Stimulated activated CD4-positive, alpha-beta T cell treated with anti-CD3 and anti-CD28 coated beads, TNF-alpha, amount 100 ng/mL, for 1 hour (primary cell): ENCODE measurements at places on chromosomes 3 and 15.

GRCh38 chr15:41258750-41259471 is 27.8 kb downstream of the CHP1 start:
- no peak for DNase-seq

GRCh38 chr3:195548987-195549386 is 5.9 kb upstream of the PPP1R2 start:
- DNase-seq = no peak

GRCh38 chr3:72275331-72275751 is 490.4 kb upstream of the PROK2 start:
- no peak for DNase-seq

DNA sequence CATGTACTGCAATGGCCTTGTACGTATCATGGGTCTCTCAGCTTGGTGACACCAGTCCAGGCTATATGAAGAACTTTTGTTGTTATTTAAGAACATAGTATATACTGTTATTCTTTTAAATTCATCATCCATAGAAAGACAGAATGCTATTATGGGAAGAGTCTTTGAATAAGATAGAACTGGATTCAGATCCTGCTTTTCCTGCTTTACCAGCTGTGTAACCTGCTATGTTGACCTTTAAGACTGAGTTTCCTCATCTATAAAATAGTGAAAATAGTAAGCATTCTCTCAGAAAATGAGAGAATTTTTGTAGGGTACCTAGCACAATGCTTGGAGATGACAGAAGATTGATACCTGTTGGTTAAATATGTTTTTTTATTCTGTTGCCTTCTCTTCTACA is 204.1 kb upstream of the TBL1XR1 start:
- DNase-seq = no peak

DNA sequence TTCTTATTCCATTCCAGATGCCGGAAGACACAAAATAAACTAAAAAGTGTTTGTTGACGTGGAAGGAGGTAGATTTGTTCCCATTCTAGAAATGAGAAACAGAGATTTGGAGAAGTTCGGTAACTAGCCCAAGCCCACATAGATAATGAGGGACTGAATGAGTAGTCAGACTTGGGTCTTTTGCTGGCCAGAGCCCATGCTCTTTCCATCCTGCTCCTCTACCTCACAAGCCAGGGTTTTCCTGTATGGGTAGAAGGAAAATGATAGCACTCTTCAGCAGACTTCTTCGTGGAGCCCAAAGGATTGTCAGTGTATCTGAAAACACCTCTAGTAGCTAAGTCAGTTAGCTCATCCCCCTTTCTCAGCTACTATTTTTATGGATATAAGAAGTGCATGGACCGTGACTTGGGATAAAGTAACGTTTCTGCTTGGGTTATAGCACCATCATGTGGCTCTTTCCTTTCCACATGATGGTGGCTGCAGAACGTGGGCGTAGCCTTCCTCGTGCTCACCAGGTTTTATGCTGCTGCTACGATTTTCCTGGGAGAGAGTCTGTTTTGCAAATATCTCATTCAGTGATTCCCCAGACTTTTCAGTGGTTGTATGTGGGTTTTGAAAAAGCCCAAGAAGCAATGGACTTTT is 84.6 kb downstream of the DGKG start:
- no peak for DNase-seq

DNA sequence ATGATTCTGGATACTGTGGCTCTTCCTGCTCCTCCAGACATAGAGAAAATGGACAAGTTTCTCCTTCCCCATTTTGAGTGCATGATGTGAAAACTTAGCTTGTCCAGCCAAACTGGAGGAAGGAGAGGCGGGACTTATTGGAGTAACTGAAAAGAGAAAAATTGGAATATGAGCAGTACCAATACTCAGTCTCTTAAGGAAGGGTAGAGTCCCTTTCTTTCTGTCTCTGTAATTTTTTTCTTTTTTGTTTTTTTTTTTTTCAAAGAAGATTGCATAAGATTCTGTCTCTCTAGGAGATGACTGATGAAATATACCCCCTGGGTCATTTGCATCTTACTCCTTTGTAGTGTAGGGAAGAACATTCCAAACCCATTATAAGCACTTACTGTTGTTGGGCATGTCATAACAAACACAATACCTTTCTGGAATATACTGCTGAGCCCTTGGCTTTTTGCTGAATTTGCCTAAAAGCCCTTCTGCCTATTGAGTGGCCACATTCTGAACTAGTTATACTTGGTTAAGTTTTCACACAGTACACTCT is 498.1 kb upstream of the TPRG1 start:
- no peak for DNase-seq

DNA sequence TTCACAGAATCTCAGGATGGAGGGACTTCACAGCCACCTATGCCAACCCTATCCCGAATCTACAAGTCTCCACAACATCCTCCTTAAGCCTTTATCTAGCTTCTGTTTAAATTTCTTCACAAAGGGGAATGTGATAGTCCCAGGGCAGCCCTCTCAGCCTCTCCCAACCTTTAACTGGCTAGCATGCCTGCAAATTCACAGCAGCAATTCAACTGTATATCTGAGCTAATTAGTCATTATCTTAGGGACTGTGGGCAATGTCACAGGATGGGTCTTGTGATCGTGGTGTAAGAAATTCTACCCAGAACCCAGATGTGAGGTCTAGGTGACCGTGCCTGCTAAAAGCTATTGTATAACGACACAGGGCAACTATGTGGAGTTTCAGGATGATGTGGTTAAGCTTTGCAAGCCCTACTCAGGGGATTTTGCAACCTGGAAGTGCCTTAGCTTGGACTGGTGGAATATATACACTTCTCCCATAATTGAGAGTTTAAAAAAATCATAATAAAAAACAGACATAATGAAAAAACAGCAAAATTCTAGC is 65.5 kb upstream of the FBN1 start:
- DNase-seq = no peak

GRCh38 chr15:56293495-56294292 is 50.0 kb upstream of the RFX7 start:
- no peak for DNase-seq

- DNase-seq = no peak
These were observed 77.5 kb downstream of the FBLN2 start for GRCh38 chr3:13626396-13626795.

DNA sequence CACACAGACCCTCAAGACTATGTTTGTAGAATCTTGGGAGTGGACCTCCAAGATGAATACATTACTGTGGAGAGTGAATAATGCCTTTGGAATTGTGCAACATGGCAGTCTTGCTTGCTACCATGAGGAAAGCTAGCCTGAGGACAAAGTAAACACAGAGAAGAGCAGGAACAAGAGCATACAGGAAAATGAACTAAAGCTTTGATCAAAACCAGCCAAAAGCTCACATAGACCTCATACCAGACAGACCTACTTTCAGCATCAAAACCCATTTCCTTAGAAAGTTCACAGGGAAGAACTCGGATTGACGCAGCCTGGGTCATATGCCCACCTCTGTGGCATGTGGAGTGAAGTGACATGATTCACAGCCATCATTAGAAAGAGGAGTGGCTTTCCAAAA is 3.3 kb upstream of the RAB8B start:
- no peak for DNase-seq

DNA sequence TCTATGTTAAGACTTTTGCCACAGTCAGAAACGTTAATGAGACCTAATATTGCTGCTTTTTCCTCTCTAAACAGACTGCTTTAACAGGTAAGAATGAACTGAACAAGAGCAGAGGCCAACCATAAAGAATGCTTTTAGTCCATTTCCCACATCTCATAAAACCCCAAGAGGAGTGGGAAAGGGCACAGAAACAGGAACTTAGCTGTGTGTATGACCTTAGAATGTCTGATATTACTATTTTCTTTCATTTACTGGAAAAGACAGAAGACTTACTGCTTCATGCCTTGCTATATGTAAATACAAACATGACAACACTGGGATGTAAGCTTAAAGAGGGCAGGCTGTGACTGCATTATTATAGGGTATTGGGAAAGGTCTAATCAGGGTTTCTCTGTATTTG is 115.0 kb downstream of the ISL2 start:
- no peak for DNase-seq

GRCh38 chr3:177726807-177727206 is 529.5 kb upstream of the TBL1XR1 start:
- no peak for DNase-seq

DNA sequence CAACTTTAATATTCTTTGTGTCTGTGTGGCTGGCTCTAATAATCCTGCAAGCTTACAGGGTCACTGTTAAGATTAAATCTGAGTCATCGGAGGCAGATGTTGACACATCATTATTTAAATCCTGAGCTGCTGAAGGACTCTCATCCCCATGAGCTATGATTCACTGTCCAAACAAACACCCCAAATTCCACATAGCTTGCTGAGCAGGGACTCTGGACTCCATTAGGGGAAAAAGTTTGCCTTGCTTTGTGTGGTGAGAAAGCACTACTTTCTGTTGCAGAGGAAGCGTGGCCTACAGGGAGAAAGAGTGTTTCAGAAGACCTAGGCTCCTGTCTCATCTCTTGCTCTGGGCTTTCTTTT is 213.7 kb downstream of the PDCD6IP start:
- DNase-seq = no peak

DNA sequence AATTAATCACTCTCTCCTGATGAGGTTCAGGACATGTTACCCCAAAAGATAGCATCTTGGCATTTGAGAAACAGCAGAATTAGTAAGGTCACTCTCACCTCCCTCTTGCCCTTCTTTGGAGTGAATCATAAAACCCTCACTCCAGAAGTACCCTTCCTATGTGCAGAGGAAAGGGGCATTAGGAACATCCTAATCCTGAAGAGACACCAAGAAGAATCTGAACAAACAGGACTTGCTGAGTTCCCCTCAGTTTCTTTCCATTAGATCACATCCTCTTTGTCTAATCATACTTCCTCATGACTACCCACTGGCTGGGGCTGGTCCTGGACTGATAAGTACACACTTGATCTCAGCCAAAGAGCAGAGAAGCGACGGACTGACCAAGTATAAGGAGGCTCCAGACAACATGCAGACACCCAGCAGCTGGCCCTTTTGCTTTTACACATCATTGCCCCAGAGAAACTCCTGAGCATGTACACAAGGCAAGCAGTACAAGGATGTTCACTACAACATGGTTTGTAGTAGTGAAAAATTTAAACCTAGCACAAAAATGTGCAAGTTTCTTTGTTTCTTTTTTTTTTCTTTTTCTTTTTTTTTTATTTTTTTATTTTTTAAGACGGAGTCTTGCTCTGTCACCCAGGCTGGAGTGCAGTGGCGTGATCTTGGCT is 15.0 kb upstream of the TM6SF1 start:
- no peak for DNase-seq

GRCh38 chr3:23320586-23321570 is 117.8 kb downstream of the UBE2E2 start:
- DNase-seq = no peak

DNA sequence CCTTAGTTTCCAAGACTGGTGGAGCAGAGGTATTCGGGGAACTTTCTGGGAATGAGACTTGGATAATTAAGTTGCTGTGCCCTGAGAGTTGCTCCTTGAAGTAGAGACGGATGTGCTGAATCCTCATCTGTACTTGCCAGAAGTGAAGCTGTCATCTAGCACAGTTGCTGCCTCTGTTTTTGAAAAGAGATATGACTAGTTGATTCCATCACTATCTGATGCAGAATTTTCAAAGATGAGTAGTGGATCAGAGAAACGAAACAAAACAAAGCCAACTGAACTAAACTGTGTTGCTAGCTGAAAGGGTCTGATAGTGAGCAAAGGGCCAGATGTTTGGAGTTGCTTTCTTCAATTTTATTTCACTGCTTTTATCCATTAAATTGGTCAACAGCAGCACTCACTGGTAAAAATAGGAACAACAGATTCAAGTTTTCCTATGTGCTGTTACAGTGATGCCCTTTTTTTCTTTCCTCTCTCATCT is 52.7 kb downstream of the MITF start:
- DNase-seq = no peak

GRCh38 chr3:185843126-185843525 is 18.3 kb upstream of the IGF2BP2 start:
- no peak for DNase-seq

DNA sequence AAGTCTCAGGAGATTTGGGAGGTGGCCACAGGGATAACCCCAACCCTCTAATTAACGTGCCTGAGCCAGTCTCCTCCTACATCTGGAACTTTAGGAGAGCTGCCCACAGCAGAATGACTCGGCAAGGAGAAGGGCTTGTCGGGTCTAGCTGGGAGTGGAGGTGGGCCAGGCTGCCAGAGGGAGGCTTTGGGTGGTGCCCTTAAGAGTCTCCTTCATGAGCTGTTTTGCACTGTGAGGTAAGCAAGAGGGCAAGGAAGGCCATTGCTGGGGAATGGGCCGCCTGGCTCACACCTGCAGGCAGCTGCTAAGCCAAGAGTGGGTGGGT is 3.6 kb upstream of the TNK2 start:
- DNase-seq = no peak

DNA sequence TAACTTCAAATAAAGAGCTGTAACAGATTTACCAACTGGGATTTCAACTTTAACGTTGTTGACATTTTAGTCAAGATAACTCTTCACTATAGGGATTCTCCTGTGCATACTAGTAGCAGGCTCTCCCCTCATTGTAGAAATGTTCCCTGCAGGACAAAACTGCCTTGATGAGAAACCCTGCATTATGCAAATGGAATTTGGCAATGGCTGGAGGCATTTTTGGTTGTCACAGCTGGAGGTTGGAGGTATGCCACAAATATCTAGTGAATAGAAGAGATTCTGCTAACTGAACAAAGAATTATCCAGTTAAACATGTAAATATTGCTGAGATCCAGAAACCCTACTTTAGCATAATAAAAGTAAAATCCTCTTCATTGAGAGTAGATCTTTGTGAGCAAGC is 928.8 kb upstream of the ALCAM start:
- no peak for DNase-seq

- no peak for DNase-seq
These were observed 27.8 kb upstream of the RPL32 start for GRCh38 chr3:12869035-12869621.

DNA sequence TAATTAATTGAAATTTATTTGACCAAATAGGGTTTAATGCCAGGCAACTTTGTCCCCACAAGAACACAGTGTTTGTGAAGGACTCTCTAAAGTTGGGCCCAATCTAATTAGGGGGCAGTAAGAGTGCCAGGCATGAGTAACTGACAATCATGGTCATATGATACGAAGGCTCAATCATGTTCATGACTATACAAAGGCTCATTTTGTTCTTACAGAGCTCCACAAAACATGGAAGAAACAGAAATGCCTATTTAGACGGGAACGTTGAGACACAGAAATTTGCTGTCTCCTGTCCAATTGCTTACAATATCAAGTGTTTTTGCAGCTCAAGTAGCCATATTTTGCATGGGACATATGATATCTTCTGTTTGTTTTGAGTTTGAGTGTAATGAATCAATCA is 391.1 kb downstream of the SI start:
- DNase-seq = no peak

- no peak for DNase-seq
These were observed 667 bp upstream of the ACOX2 start for GRCh38 chr3:58537412-58538301.

GRCh38 chr3:137035631-137036030 is 77.8 kb downstream of the IL20RB start:
- DNase-seq = no peak

DNA sequence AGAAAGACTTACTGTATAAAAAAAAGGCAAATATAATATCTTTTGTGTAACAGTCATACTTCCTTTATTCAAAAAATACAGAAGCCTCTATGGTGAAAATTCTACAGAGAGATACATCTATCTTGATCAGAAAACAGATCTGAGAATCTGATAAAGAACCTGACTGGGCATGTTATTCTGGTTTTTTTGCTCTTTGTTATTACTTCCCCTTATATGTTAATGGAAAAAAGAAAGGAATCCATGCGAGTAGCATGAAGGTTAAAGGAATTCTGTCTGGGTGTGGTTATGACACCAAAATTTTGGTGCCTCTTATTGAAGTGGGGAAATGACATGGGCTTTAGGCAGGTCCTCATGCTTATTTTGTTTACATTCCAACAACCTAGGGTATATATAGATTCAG is 81.7 kb downstream of the BCHE start:
- no peak for DNase-seq
